ENCODE measurements at places on chromosomes 4 and X.
A peak's percentile ranks its signal among the peaks of the same experiment; 100 is the strongest.

DNA sequence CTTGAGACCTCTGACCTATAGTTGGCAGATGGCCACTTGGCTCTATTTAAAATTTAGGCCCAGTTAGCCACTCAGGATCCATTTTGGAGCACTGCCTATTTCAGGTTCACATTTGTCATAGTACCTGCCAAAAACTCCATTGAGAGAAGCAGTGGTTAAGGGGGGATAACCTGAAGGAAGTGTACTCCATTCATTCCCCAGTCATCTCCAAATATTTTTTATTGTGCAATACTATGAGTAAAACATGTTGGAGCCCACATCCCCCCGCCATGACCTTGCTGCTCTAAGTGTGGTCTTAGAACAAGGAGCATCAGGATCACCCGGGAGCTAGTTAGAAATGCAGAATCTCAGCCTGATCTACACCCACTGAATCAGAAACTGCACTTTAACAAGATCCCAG, 21.1 kb downstream of the PLP1 start:
- no peak for DNase-seq

GRCh38 chr4:145698507-145698906, 18.6 kb downstream of the C4orf51 start:
- no peak for DNase-seq

GRCh38 chr4:55175779-55176231, 50.4 kb upstream of the KDR start:
- DNase-seq = peak; percentile 50

- DNase-seq = no peak
Measured at GRCh38 chr4:1192493-1193205, 20.3 kb upstream of the SPON2 start.

DNA sequence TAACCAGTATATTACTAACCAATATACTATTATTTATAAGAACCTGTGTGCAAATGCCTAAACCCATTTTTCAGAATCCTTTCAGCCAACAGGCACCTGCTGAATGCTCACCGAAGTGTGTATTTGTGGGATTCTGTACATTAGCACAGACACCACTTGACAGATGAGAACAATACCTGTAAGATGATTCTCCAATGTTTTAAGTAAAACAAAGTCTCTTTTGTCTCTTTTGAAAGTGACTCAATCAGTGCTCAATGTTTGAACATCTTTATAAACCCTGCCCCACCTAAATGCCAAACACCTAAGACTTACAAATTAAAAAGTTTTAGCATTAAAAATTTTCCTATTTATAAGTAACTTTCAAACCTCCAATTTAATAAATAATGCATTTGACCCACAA, 763 bp downstream of the ASB9 start:
- DNase-seq = no peak

DNA sequence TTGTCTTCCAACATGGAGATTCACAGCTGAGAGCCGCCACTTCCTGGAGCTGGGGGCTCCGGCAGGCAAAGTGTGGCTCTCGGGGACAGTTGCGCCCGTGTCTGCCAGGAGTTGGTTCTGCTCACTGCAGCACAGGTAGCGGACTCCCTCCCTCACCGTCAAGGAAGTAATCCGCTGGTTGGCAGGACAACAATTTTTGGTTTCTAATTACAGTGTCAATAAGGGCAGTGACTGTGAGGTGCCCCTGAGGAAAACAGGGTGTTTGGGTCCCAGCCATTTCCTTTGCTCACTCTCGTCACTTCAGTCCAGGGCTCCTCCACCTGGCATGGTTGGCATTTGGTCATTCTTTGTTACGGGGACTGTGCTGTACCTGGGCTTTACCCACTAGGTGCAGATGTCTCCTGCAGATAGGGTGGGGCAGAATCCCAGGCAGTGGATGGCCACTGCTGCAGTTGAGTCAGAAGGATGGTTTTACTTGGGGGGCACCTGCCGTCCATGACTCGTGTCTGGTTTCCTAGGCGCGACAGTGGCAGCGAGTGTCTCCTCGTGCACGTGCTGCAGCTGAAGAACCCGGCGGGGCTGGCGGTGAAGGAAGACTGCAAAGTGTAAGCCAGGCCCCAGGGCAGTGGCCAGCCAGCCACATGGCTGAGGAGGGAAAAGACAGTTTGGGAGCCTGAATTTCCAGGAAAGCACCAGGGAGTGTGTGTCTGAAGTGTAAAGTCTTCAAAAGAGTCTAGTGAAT, 32.1 kb upstream of the CLCN4 start:
- DNase-seq = no peak

- peak; percentile 42 for DNase-seq
Measured at GRCh38 chr4:98261405-98262291, 464 bp downstream of the RAP1GDS1 start.

DNA sequence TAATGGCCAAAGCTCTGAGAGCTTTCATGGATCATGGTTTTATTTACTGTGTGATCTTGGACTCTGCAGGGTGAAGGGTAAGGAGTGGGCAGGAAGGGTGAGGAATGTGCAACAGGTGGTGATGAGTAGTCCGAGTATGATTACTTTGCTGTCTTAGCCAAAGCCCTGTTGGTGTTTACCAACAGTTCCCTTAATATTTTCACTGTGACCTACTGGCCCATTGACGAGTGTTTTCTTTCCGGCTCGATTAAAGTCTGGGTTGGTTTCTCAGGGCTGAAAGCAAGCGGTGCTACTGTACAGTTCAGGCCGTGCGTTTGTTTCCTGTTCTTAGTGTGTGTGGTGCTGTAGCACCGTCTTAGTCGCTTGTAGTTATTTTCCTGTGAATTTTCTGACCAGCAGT, 2.6 kb downstream of the ARHGAP24 start:
- no peak for DNase-seq

DNA sequence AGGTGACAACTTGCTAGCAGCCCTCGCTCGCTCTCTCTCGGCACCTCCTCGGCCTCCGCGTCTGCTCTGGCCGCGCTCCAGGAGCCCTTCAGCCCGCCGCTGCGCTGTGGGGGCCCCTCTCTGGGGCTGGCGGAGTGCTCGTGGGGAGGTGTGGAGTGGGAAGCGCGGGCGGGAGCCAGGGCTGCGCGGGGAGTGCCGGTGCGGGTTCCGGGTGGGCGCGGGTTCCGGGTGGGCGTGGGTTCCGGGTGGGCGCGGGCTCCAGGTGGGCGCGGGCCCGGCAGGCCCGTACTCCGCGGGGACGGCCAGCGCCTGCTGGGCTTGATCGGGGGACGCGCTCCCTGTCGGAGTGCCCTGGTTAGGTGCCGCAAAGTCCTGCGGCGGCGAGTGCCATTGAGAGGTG, 384.3 kb downstream of the GPM6A start:
- DNase-seq = no peak

DNA sequence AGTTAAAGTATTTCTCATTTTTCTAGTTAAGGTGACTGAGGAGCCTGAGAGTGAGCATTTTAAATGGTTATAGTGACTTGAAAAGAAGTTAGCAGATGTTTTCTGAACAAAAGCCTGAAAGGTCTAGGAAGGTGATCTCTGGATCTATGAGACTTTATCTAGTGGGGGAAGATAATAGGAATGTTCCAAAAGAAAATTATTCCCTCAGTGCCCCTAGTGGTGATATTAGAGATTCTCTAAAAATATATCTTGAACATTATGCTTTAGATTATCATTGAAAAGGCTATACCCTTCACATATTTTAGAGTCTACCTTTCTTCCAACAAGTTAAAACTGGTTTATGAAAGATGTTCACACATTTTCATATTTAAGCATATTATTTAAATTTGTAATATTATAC, 69.0 kb upstream of the SPANXN1 start:
- no peak for DNase-seq

DNA sequence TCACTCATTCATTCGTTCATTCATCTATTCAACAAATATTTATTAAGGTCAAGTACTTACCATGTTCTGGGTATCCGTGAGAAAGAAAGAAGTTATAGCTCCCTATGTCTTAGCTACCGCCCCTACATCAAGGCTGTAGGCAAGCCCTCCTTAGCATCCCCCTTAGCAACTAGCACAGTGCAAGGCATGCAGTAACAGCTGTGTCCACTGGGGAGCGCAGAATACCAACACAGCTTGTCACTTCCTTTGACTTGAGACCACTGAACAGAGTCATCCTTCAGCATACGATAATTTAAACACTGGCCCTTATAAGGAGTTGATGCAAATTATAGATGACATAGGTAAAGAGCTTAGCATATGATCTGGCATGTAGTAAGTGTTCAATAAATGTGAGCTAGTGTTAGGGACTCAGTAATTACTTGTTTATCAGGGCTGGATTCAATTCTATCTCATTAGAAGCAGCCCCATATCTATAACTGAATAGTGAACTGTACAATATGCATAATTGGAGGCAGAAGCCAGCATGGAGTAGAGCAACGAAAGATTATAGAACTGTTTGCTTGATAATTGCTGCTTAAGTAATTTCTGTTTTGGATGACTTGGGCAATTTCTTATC, 8.7 kb downstream of the KIAA1210 start:
- peak; percentile 9 for DNase-seq

GRCh38 chrX:39201305-39201990, 400.2 kb downstream of the MID1IP1 start:
- no peak for DNase-seq

- DNase-seq = no peak
Measured at GRCh38 chr4:76974150-76974549, 24.6 kb downstream of the SEPTIN11 start.

GRCh38 chrX:26442340-26442739, 226.4 kb downstream of the MAGEB5 start:
- no peak for DNase-seq

- peak; percentile 63 for DNase-seq
Measured at GRCh38 chr4:55255179-55255578, 90.9 kb upstream of the SRD5A3 start.

DNA sequence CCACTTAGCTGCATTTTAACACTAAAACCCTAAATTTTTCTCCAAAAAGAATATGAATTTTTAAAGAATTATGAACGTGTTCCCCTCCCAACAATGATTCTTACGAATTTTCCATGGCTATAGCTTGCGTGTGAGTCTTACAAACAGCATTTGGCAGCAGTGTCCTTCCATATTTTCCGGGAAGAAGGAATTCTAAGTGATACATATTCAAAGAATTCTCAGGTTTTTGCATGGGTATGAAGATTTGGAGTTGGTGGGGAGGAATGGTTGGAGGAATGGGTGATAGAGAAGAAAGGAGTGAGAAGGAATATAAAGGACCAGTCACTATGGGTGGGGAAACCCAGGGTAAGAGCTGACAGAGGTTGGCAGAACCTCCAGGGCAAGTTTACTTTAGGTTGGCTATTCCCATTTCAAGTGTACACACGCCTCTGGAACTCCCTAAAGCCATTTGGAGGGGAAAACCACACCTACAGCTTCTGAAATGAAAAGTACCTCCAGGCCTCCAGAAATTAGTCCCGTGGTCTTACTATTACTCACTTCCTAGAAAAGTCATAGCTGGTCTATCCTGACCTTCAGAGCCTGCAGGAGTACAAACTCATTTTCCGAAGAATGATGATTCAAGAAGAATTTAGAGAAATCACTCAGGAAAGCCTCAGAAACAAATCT, 420.8 kb upstream of the DIPK2B start:
- DNase-seq = peak; percentile 55

GRCh38 chr4:28772066-28772465, 1911.4 kb downstream of the STIM2 start:
- DNase-seq = peak; percentile 21

DNA sequence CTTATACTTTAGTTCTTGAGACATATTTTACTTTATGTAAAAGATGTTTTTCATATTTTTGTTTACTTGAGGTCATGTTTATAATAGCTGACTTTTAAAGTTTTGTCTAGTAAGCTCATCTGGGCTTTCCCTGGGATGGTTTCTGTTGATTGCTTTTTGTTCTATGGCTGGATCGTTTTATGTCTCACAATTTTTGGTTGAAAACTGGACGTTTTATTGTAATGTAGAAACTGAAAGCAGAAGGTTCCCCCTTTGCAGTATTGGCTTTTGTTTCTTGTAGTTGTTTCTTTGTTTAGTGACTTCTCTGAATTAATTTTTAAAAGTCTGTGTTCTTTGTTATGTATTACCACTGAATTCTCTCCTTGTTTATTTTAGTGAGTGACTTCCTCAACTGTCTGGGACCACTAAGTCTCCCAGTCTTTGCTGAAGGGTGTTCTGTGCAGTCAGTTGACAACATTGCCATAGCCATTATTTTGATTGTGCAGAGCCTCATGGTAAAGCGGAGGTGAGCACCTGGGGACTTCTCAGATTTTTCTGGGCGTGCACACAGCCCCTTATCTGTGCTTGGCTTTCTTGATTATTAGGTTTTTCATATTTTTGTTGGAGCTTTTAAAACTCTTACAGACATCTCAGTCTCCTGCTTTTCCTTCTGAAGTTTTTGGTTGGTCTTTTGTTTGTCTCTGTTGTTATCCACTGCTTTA, 31.0 kb downstream of the KDM6A start:
- no peak for DNase-seq

DNA sequence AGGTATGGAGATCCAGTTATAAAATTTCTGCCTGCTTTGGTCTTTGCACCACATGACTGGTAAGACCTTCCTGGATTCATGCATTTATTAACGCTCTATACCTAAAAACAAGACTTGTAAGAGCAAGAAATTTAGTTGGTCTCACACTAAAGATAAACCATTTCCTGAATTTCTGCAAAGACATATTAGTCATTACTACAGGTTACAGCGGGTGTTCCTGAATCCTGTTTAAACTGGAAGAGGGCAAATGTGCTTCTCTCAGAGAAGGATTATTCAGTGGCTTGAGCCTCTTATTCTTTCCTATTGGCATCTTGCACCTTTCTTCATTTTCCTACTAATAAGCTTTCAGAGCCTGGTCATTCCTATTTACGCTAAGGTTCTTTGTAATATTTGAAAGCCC, 397.6 kb upstream of the TENM3 start:
- no peak for DNase-seq

DNA sequence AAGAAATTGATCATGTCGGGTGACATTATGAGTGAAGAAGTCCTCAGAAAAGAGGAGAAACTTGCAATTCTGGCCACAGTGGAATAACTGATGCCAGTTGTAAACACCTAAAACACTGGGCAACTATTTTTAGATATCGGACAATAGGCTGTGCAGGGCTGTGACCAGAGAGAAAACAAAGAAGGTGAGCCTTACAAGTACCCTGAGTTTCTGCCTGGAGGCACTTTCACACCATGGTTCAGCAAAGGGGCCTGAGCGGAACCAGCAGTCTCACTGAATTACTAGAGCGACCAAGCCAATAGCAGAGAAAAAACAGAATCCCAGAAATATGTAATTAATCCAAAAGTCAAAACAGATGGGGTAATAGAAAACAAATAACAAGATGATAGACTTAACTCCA, 11.2 kb downstream of the IRAK1 start:
- DNase-seq = no peak

DNA sequence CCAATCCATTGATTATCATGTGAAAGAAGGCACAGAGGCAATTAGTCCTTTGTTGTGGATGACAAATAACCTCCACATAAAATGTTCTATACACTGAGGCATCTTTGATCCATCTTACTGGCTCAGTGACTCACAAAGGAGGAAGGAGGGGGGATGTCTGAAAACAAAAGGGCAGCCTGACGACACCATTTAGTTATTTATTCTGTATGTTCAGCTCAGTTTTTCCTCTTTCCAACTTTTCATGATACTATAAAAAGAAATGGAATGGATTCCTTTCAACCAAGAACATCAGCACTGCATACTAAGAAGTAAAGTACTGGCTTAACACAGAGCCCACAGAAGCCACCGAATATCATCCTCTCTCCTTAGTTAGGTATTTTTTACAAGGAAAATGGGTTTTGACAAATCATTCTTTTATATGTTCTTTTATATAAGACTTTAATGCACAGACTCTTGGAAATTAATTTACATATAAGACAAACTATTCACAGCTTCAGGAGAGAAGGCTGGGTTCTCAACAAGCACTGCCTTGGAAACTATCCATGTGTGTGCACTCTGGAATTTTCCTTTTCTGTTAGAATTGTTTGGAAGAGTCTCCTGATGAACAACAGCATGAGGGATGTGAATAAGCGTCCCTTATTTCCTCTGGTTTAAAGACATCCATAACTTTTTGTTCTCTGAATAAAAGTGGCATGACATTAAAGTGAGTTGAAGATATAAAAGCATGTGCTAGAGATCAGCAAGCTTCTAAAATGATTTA, 135.6 kb downstream of the TSPAN5 start:
- DNase-seq = peak; percentile 44
